ENCODE measurements at places on chromosomes 2 and 18.

DNA sequence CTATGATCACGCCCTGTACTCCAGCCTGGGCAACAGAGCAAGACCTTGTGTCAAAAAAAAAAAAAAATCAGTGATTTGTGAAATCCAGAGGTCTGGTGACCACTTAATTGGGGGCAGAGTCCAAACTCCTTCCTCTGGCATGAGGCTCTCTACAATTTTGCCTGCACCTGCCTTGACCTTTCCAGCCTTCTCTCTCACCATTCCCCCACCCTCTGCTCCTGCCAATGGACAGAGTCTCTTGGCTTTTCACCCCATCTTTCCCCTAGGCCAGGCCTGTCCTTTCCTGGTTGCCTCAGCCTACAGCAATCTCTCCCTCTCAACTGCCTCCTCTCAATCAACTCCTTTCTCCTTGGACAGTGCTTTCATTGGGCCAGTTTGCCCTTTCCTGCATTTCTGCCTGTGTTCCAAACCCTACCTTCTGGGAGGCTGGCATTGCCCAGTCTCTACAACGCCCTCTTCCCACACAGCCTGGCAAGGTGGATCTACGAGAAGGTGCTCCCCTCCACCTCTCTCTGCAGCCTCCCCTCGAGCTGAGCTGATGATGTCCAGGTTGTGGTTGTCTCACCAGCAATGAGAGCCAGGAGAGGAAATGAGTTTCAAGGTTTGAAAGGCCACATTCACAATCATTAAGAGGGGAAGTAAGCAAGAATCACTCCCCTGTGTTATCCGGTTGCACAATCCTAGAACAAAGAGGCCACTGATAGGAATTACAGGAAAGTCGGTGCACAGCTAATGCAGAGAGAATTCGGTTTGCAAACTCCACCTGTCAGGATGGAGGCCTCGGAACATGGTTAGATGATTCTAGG, 39.5 kb upstream of the NPAS2 start:
- no peak overlapping the region for H3K4me3 ChIP-seq
- H3K4me1 ChIP-seq: no peaks in the 10 kb centered on the region
- no peaks in the 10 kb centered on the region for H3K27me3 ChIP-seq

- peaks cover 12% of the 10 kb centered on the region for H3K27me3 ChIP-seq
- DNase-seq: no peak
- no peak overlapping the region for H3K27ac ChIP-seq
- no peak overlapping the region for H3K4me3 ChIP-seq
- H3K4me1 ChIP-seq: no peaks in the 10 kb centered on the region
- H3K36me3 ChIP-seq: no peaks in the 10 kb centered on the region
Observed at GRCh38 chr2:126932966-126933710, 34.4 kb downstream of the TEX51 start.

DNA sequence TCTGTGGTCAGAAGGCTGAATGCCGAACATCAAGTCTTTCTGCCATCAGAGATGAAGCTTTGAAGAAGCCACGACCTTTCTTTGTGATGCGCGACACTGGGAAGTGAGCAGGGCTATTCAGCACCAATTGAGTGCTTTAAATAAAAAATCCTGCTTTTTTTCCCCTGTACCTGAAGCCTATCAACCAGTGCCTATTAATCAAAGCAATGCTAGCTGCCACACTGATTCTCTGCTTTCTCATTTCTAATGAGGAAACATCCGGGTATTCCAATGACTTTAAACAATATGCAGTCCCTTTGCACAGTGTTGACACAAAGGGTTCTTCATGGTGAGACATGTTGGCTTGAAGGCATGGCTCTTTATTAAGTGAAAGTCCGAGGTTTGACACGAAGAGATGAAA, 88.0 kb downstream of the GALR1 start:
- H3K4me1 ChIP-seq: no peaks in the 10 kb centered on the region
- no peak overlapping the region for H3K4me3 ChIP-seq
- H3K27me3 ChIP-seq: peaks cover 18% of the 10 kb centered on the region
- no peaks in the 10 kb centered on the region for H3K36me3 ChIP-seq
- H3K27ac ChIP-seq: no peak overlapping the region
- no peak for DNase-seq

- H3K27me3 ChIP-seq: no peaks in the 10 kb centered on the region
- H3K4me3 ChIP-seq: no peak overlapping the region
- no peaks in the 10 kb centered on the region for H3K4me1 ChIP-seq
- no peak for DNase-seq
Observed at GRCh38 chr2:169862816-169863215, 35.6 kb downstream of the UBR3 start.

GRCh38 chr2:194301946-194302345, 1355.1 kb upstream of the SLC39A10 start:
- no peak overlapping the region for H3K27ac ChIP-seq
- H3K27me3 ChIP-seq: no peaks in the 10 kb centered on the region
- no peaks in the 10 kb centered on the region for H3K4me1 ChIP-seq
- no peak overlapping the region for H3K4me3 ChIP-seq

DNA sequence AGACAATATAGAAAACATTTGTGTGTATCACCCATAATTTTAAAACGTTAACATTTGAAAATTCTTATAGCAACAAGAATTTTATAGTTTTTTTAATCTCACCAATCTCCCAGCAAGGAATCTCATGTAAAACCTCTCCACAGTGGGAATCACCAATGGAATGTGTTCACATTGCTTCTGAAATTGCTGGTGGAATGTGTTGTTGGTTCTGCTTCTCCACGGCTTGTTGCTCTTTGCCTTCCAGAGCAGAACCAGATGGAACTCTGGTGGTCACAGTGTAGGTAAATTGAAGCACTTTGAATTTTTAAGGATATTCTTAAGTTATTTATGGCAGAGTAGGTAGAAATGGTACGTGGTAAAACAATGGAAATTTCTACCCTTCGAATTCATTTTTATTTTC, 35.1 kb downstream of the DCAF17 start:
- no peaks in the 10 kb centered on the region for H3K27me3 ChIP-seq
- DNase-seq: no peak
- no peak overlapping the region for H3K4me3 ChIP-seq
- no peaks in the 10 kb centered on the region for H3K4me1 ChIP-seq
- no peak overlapping the region for H3K27ac ChIP-seq
- H3K36me3 ChIP-seq: peaks cover 40% of the 10 kb centered on the region

DNA sequence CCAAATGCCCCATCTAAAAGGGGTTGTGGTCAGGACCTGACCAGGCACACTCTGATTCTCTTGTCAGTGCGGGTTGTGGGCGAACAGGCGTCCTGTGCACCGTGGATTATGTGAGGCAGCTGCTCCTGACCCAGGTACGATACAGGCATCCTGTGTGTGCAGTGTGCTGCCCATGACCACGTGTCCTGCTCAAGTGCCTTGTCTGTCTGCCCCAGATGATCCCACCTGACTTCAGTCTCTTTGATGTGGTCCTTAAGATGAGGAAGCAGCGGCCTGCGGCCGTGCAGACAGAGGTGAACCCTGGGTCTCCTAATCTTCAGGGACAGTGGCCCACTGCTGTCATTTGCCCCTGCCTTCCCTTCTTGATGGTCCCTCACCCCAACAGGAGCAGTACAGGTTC, 14.6 kb downstream of the PTPN18 start:
- no peaks in the 10 kb centered on the region for H3K27me3 ChIP-seq
- H3K4me1 ChIP-seq: peaks cover 49% of the 10 kb centered on the region
- peak overlapping the region; percentile 86 for H3K4me3 ChIP-seq
- H3K36me3 ChIP-seq: peaks cover 36% of the 10 kb centered on the region
- peak overlapping the region; percentile 95 for H3K27ac ChIP-seq

DNA sequence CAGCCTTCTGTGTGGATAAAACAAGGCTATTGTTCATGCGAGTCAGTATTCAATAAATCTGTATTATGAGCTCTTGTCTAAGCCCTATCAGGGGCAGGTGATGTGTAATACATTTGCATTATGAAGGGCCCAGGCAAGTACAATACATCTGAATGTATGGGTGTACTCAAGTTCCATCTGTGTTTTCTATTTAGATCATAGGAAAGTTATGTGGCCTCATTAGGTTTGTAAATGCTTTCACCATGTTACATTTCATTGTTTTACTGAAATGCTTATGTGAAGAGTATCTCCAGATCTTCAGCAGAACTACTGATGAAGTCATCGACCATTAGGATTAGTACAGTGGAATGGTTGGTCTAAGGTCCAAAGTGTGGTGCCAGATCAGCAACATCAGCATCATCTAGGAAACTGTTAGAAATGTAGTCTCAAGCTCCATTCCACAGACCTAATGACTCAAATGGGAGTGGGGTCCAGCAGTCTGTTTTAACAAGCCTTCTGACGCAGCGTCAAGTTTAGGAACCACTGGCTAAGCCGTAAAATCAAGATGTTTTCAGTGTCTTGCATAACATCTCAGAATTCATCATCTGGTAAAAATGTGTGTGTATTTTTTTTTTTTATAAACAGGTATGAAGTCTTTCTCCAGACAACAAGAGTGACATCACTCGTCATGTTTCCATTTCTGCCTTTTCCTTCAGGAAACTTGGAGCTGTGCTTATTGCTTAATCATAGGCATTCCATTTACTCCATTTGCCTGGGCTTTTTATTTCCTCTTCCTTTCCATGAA, 80.5 kb downstream of the LYPD6 start:
- no peak overlapping the region for H3K4me3 ChIP-seq
- H3K36me3 ChIP-seq: no peaks in the 10 kb centered on the region
- H3K4me1 ChIP-seq: no peaks in the 10 kb centered on the region

DNA sequence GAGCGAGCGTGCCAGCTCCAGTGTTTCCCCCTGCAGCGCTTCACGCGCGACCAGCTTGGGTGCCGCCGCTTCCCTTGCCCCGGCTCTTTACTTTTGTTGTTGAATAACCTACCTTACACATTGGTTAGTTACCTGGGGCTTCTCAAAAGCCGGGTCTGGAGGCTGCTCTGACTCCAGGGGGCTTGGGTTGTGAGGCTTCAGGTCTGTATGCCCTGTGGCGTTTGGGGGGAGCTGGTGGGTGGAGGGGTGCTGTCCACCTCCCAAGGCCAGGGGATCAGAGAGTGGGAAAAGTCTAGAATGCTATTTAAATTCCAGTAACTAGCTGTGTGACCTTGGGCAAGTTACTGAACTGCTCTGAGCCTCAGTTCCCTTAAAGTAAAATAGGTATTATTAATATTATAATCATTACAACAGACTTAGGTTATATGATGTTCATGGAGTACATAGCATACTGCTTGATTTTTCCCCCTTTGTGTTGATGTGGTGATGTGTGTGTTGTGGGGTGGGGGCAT, 770 bp downstream of the LYPD6B start:
- no peaks in the 10 kb centered on the region for H3K36me3 ChIP-seq
- H3K4me1 ChIP-seq: no peaks in the 10 kb centered on the region
- H3K27me3 ChIP-seq: peaks cover 62% of the 10 kb centered on the region
- no peak for DNase-seq
- H3K27ac ChIP-seq: no peak overlapping the region

- no peak overlapping the region for H3K27ac ChIP-seq
- no peak overlapping the region for H3K4me3 ChIP-seq
- H3K27me3 ChIP-seq: no peaks in the 10 kb centered on the region
- H3K36me3 ChIP-seq: peaks cover 7% of the 10 kb centered on the region
- DNase-seq: no peak
Observed at GRCh38 chr18:78639006-78639950, 340.3 kb upstream of the SALL3 start.

GRCh38 chr2:240286596-240286995, 146.1 kb upstream of the OTOS start:
- DNase-seq: no peak
- H3K4me1 ChIP-seq: no peaks in the 10 kb centered on the region
- H3K27ac ChIP-seq: no peak overlapping the region
- no peak overlapping the region for H3K4me3 ChIP-seq
- H3K36me3 ChIP-seq: no peaks in the 10 kb centered on the region
- peaks cover 21% of the 10 kb centered on the region for H3K27me3 ChIP-seq

DNA sequence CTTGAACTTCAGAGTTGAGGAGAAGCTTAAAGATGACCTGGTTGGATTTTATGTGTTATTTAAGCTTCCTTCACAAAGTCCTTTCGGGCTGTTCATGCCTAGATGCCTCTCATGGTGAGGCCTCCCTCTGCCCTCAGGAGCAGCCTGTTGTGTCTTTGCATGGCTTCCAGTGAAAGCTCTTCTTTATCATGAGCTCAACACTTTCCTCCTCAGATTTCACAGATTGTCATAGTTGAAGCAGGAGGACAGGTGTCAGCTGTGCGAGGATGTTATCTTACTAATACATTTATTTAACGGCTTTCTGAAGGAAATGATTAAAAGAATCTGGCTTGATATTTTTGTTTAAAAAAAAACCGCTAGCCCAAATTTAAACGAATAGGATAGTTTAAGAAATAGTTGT, 48.8 kb upstream of the ITSN2 start:
- no peaks in the 10 kb centered on the region for H3K36me3 ChIP-seq
- no peak overlapping the region for H3K4me3 ChIP-seq
- H3K27ac ChIP-seq: no peak overlapping the region
- H3K27me3 ChIP-seq: peaks cover 10% of the 10 kb centered on the region
- DNase-seq: no peak

DNA sequence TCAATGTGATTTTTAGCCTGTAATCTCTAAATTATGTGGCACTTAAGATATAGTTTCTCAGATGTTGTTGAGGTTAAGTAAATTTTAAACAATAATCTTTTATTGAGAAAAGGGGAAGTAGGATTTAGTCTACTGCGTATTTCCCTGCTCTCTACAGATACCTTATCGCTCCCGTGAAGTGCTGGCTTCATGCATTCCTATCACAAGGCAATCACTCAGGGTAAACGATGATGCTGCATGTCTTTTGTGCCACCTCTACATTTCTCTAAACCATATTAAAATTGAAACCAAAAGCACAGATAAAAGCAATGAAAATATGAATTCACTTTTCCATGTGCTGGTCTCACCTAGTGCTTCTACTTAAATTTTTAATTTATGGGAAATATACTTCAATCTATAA, 14.4 kb upstream of the RPE start:
- H3K4me1 ChIP-seq: peaks cover 4% of the 10 kb centered on the region
- H3K27me3 ChIP-seq: peaks cover 14% of the 10 kb centered on the region
- DNase-seq: no peak
- H3K27ac ChIP-seq: no peak overlapping the region
- H3K36me3 ChIP-seq: no peaks in the 10 kb centered on the region

DNA sequence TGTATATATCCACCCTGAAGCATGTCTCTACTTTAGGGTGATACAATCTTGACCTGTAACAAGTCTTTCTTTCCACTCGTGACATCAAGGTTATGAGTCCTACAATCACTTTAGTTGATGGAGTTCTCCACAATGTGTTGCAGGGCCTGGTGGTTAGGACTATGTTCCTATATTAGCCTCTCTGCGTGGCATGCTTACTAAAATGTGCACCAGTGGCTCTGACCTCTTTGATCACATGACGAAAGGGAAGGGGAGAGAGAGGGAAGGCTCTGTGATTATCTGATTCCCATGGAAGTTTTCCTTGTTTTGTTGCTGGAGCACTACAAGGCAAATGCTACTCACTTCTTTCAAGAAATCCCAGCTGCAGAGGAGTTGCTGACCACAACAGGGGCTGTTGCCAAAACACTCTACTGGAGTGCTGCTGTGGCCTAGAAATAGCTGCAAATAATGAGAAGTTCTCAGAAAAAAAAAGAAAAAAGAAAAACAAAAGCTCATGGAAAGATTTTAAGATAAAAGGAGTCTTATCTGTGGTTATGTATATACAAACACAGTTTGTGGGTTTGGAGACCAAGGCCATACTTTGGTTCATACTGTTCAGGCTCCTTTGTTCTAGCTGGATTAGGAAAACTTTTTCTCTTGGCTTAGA, 272.8 kb upstream of the MMADHC start:
- H3K36me3 ChIP-seq: no peaks in the 10 kb centered on the region
- no peak overlapping the region for H3K4me3 ChIP-seq
- no peaks in the 10 kb centered on the region for H3K4me1 ChIP-seq

- H3K27ac ChIP-seq: no peak overlapping the region
- H3K27me3 ChIP-seq: no peaks in the 10 kb centered on the region
- H3K4me3 ChIP-seq: no peak overlapping the region
- H3K4me1 ChIP-seq: no peaks in the 10 kb centered on the region
- DNase-seq: no peak
Observed at GRCh38 chr2:82968358-82968757, 1490.7 kb downstream of the SUCLG1 start.

- H3K36me3 ChIP-seq: no peaks in the 10 kb centered on the region
- no peak for DNase-seq
- H3K4me1 ChIP-seq: peaks cover 7% of the 10 kb centered on the region
Observed at GRCh38 chr18:8364385-8364784, 244.9 kb upstream of the RAB12 start.

All from activated CD4-positive, alpha-beta T cell treated with anti-CD3 and anti-CD28 coated beads, Interleukin-2, amount 10 ng/mL, durations not matched to agents 7 days and 5 days (primary cell).